ENCODE measurements at places on chromosomes 5 and 9.

DNA sequence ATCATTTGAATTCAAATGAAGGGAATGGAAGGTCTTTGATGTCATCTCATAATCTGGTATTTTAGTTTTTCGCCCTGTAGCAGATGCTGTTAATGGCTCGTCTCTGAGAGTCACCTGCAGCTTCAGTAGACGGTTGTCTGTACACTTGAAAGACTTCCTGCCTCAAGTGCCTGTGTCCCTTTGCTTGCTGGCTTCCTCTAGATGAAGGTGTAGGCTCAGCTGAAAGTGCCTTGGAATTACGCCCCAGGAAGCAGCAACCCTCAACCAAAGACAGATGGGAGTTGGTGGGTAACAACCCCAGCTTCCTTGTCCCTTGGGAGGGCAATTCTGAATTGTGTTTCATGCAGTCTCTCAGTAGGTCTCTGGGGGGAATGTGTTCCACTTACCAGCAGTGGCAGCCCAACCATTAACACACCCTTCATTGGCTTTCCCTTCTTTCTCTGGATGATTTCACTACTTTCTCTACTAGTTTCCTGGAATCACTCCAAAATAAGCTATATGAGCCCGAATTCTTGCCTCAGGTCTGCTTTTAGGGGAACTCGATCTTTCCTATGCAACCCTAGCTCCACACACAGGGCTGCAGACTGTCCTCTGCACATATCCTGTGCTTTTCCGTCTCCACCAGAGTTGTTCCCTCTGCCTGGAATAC lies 395.6 kb downstream of the DMAC1 start:
- DNase-seq = no peak

- DNase-seq = no peak
Observed at GRCh38 chr5:84688566-84688965, 303.9 kb upstream of the EDIL3 start.

GRCh38 chr9:123456011-123456410 lies 100.0 kb downstream of the CRB2 start:
- DNase-seq = no peak

GRCh38 chr5:16457853-16458252 lies 7.7 kb downstream of the ZNF622 start:
- no peak for DNase-seq

- DNase-seq = no peak
Observed at GRCh38 chr5:1975898-1976765, 93.4 kb upstream of the IRX4 start.

- DNase-seq = no peak
Observed at GRCh38 chr9:134046894-134047681, 20.7 kb downstream of the BRD3 start.

GRCh38 chr9:16726718-16727451 lies 143.6 kb downstream of the BNC2 start:
- no peak for DNase-seq

GRCh38 chr9:69871118-69871834 lies 50.7 kb downstream of the CFAP95 start:
- DNase-seq = no peak

- no peak for DNase-seq
Observed at GRCh38 chr9:38198140-38198539, 129.1 kb upstream of the SHB start.

GRCh38 chr5:73256862-73257261 lies 83.9 kb downstream of the TMEM174 start:
- DNase-seq = no peak

GRCh38 chr9:77820293-77820954 lies 172.3 kb upstream of the GNA14 start:
- DNase-seq = no peak

GRCh38 chr5:132273631-132274030 lies 16.1 kb downstream of the PDLIM4 start:
- DNase-seq = no peak

DNA sequence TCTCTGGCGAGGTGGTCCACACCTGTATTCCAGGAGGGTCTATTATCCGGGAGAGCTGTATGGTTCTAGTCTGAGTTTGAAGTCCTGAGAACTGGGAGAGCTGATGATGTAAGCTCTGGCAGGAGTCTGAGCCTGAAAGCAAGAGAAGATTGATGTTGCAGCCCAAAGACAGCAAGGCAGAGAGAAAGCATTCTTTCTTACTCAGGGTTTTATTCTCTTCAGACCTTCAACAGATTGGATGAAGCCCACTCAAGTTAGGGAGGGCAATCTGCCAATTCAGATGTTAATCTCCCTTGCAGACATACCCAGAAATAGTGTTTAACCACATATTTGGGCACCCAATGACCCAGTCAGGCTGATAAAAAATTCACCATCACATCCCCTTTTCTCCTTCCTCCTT lies 159.1 kb downstream of the CCDC171 start:
- DNase-seq = no peak
